ENCODE measurements at places on chromosomes 2 and 18.

GRCh38 chr18:23967321-23968089 is 47.0 kb upstream of the TTC39C start:
- no peak for DNase-seq

DNA sequence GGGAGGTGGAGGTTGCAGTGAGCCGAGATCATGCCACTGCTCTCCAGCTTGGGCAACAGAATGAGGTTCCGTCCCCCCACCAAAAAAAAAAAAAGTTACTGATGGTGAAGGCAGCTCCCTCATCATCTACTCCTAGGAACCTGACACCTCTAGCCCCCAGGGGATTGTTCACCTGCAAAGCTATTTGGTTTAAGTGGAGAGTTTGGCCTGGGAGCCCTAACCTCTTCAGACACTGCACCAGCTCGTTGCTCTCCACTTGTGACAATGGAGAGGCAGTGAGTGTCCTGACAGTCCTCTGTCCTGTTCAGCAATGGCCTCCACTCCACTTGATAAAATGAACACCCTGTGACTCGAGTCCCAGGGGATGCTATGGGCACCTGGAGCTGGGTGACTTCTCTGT is 43.5 kb downstream of the ATP6V1C2 start:
- no peak for DNase-seq

- DNase-seq: no peak
Measured at GRCh38 chr18:57697426-57697825, 75.8 kb upstream of the NARS1 start.

- no peak for DNase-seq
Measured at GRCh38 chr2:68280348-68280747, 28.0 kb upstream of the PPP3R1 start.

DNA sequence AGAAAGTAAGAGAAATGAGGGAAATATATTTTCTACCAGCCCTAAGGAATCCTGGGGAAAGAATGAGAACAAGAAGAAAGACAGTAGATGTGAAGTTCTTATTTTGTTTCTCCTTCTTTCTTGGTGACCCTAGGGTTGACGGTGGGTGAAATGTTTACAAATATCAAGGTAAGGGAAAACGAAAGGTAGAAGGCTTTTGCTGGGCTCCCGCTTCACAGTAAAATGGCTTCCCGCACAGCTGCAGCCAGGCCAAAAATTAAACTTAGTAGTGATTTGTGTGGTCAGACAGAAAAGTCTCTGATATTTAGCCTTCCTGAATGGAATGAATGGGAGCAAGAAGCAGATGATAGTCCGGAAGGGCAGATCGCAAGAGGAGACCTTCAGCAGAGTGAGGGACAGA is 99.1 kb upstream of the COL3A1 start:
- DNase-seq: no peak

- no peak for DNase-seq
Measured at GRCh38 chr2:159192371-159192918, 94.1 kb downstream of the WDSUB1 start.

- DNase-seq: no peak
Measured at GRCh38 chr2:20501974-20502373, 55.1 kb downstream of the RHOB start.

- DNase-seq: no peak
Measured at GRCh38 chr2:66699416-66699792, 264.5 kb downstream of the MEIS1 start.

GRCh38 chr2:110998311-110998710 is 122.4 kb upstream of the BCL2L11 start:
- DNase-seq: no peak

DNA sequence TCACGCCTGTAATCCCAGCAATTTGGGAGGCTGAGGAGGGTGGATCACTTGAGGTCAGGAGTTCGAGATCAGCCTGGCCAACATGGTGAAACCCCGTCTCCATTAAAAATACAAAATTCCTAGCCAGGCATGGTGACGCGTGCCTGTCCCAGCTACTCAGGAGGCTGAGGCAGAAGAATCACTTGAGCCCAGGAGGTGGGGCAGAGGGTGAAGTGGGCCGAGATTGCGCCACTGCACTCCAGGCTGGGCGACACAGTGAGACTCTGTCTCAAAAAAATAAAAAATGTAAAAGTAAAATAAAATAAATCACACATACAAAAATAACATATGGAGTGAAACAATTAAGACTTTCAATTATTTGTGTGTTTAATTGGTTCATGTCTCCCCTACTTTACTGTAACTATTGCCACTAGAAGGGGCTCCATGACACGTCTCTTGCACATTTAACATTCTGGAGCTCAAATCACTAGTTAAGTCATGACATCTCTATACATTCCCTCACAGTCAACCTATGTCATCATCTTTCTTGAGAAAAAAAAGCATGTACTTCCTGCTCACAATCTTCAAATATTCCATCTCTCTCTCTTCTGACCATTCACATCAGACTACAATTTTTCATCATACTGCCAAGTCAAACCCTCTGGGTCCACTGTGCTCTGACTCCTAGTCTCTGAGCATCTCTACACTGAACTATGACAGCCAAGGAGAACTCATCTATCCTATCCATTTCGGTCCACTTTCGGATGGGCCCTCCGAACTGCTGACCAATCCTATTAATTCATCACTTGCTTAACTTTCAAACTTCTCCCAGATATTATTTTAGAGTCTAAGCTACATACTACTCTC is 6.7 kb downstream of the GFPT1 start:
- DNase-seq: no peak

GRCh38 chr2:235752846-235753245 is 259.0 kb downstream of the AGAP1 start:
- no peak for DNase-seq

DNA sequence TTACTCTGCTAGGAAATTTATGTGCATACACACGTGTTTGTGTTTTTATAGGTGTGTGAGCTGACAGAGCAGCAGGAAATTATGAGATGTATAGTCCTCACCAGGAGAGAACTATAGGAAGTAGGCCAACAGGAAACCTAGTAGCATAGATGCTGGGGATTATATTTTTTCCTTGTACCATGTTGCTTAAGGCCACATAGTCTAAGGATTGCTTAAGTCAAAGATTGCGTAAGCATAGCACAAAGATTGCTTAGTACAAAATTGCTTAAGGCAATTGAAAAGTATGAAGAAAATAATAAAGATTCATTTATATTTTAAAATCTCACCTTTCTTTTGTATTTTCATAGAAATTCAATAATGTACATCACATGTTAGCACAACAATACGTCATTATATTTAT is 18.7 kb upstream of the CCDC102B start:
- DNase-seq: no peak

- DNase-seq: no peak
Measured at GRCh38 chr2:172674968-172675303, 60.7 kb upstream of the RAPGEF4 start.

DNA sequence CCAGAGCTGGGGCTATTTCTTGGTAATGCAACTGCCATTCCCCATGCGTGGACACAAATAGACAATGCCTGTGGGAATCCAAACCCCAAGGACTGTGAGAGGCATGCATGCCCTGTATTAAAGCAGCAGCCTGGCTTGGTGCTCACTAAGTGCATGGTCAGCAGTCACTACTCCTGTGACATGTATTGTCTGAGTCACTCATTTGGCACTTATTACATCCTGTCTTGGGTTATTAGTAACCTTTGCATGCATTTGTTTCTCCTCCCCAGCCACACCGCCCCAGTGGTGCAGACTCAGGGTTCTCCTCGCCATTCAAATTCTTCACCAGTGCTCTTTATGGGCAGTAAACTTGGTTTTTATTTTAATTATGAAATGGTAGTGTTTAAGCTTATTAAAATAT is 30.2 kb downstream of the PRKCE start:
- no peak for DNase-seq
